Renal cortex interstitium (tissue), 15 donors: ENCODE measurements at places on chromosomes 5 and 9.

DNA sequence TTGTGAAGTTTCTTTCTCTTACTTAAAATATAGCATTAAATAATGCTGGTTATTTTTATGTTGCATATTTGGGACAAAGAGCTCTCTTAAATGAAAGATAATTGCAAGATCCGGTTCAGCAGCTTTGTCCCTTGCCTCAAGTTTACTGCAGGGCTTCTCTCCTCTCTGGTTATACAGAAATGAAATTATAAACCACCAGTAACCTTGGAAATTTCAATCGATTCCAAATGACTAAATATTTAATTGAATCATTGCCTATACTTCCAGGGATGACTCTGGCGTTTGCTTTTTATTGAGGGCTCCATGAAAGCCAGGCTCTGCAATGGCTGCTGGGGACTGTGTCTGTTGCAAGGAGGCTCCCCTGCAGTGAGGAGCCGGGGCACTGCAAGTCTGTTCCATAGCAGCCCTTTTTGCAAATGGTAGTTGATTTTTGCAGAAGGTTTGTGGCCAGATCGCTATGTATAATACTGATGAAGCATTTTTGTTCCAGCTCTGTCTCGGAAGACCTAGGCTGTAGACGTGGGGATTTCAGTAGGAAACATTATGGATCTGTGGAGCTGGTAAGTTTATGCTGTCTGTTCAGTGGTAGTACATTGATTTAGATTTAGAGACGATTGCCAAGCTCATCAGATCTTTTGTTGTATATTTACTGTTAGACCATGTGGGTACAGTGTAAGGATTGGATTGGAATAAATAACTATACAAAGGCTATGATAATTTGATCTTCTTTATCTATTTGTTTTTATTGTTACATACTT is at the start of gene GARNL3:
TSS of gene GARNL3 (plus strand) at position 313 of the 758 bp plus-strand sequence. CDS start at position 417, 104 bp downstream.
- no peak for DNase-seq

DNA sequence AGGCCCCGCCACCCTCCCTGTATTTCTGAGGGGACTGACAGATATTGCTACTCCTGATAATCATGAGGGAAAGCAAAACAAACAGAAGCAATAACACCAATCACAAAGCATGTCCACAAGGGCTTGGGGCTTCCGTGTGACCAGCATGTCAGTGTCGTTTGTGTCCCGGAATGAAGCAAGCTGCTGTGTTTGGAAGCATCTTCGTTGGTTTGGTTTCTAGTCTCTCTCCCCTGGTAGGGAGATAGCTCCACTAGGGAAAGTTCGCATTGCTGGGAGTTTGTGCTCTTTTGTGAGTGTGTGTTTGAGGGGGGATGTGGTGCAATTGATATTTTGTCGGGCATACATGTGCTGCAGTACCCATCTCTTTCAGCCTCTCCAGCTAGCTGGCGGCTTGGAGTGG is 1.4 kb downstream of the GRIA1 start:
- DNase-seq = no peak

DNA sequence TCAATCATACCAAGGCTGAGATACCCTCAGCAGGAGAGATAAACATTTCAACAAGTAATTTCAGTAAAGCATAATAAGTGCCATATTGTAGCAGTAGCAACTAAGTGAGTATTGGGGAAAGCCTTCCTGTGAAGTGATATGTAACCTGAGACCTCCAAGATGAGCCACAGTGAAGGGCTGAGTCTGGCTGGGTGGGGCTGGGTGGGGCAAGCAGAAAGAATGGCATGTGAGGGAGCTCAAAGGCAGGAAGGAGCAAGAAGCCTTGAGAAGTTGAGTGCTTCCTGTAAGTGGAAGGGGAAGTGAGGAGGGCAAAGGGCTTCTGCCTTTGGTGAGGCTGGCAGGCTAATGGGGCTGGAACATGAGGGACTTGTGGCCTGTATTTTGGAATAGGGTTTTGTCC is 19.7 kb upstream of the ASTN2 start:
- DNase-seq = no peak

DNA sequence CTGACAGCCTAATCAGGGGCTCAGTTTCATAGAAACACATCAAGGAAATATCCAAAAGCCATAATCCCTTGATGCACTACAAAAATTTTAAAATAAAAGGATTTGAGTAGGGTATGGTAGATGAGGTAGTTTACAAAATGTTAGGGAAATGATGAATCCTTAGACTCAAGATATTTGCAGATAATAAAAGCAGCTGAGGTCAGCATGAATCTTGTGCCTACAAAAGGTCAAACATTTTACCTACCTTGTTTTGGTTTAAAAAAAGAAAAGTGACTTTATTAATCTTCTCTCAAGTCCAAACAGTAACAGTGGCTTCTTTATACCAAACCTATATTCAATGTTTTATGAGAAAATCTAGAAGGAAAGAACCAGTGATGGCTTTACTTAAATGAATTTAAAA is 135.5 kb downstream of the BNC2 start:
- no peak for DNase-seq

GRCh38 chr5:50823568-50823967 is 157.1 kb downstream of the PARP8 start:
- DNase-seq = no peak

DNA sequence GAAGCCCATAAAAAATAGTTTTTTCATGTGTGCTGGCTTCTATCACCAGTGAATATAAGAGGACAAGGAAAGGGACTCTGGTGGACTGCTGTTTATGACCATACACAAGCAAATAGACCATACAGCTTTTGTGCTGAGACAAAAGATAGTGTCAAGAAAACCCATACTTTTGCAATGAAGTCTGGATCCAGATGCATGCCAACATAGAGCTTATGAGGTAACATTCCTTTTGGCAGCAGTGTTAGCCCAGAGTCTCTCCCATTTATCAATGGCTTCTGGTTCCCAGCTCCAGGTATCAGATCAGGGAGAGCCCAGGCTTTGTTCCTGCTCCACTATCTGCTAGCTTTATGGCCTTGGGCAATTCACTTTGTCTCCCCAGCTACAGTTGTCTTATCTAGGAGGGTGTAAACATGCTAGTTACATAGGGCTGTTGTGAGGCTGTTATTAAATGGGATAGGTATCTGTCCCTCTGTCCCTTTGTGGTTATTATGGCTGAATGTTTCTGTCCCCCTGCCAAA is 55.6 kb downstream of the CCDC192 start:
- DNase-seq = no peak

DNA sequence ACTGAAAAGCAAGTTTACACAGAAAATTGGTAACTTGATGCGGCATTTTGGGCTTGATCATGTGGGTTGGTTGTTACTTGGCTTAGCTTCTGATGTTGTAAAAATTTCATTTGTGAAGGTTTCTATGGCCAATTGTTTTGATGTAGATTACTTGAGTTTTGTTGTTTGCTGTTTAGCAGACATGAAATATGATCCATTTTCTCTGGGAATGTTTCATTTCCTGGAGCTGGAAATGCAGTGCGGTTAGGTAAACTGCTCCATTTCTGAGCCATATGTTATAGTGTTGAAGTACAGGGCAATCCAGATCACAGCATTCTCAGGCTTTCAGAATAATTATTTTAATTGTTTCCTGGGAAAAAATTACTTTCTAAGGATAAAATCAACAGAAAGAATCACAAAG is 396.9 kb downstream of the ENC1 start:
- no peak for DNase-seq

- DNase-seq = no peak
These were observed 1812.0 kb upstream of the CDH9 start for GRCh38 chr5:28850320-28850921.

DNA sequence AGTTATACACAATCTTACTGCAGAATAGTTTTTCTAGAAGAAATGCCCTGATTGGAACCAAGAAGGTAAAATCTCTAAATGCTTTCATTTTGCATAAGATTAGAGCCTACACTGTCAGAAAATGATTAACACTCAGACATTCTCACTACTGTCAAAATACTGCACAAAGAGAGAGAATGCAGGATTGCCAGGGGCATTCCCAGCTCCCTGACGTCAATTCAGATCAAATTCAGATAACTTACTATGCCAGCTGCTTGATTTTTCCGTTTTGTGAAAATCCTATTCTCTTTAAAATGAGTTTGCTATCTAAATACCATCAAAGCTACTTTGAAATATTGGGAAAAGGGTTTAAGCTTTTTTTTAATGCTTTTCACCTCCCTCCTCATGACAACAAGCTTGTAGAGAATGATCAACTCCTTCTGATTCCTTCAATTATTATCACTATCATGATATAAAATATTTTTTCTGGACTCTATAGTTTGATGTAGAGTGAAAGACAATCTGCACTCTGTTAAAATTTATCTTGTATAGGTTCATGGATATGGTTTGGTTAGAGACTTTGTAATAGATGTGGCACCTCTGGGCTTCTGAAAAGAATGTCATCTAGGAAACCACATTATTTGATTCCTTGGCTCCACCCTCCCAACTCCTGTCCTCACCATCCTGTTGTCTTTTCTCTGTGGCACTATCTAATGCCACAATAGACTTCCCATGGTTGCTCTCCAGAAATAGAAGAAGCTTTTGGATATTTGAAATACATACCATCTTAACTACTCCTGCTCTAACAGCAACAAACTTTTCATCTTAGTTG is 407.7 kb downstream of the PDE4D start:
- no peak for DNase-seq

GRCh38 chr5:5573798-5574380 is 151.4 kb downstream of the ICE1 start:
- DNase-seq = no peak

GRCh38 chr5:74143721-74144330 is 496.7 kb downstream of the ENC1 start:
- DNase-seq = no peak

DNA sequence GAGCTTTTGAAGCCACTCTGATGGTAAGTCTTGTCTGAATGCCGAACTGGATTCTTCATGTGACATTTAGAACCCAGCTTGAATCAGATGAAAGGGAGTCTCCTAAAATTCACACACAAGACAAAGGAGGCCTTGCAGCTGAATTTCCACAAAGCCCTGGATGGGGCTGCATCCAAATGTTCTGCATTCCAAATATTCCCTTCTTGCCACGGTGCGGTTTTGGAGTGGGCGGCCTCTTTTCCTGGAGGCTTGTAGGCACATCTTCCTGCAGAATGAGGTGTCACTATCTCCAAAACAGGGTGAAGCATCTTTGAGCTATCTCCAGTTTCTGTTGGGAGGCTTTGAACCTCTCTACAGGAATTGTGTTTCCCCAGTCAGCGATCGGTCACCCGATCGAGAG is 342.7 kb downstream of the ARHGEF28 start:
- no peak for DNase-seq

GRCh38 chr5:32283061-32283460 is 29.7 kb downstream of the MTMR12 start:
- DNase-seq = no peak

- DNase-seq = no peak
These were observed 193.6 kb downstream of the GLIS3 start for GRCh38 chr9:4106081-4106759.

DNA sequence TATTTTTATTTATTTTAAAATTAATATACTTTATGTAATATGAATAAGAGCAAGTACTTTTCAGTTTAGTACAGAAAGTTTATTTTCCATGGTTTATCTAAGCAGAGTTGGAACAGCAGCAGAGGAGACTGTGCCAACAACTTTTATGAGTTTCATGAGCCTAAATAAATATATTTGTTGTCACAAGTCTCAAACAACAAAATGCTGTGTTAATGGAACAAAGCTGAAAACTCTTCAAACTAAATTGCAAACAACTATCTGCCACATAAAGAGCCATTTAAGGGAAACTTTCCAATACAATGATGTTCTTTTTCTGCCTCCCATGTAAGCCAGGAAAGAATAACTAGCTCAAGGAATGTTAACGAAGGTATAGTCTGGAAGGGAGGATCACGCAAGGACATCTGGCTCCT is 96.1 kb downstream of the FBN2 start:
- peak; percentile 54 for DNase-seq

GRCh38 chr9:7234144-7234543 is 476.4 kb downstream of the KDM4C start:
- no peak for DNase-seq

DNA sequence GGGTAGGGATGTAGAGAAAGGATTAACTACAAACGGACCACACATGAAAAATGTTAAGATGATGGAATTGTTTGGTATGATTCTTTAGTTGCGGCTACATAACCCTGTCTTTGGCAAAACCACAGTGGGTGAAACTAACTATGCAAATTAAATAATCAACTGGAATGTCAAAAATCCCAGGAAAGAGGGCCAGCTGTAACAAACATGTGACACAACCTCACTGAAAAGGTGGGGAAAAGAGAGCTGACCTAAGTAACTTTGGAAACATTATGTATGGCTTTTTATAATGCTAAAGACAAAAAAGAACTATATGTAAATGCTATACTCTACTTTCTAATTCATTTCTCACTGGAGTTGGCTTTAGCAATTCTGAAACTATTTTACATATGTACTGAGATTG is 252.0 kb downstream of the MRPS30 start:
- no peak for DNase-seq

DNA sequence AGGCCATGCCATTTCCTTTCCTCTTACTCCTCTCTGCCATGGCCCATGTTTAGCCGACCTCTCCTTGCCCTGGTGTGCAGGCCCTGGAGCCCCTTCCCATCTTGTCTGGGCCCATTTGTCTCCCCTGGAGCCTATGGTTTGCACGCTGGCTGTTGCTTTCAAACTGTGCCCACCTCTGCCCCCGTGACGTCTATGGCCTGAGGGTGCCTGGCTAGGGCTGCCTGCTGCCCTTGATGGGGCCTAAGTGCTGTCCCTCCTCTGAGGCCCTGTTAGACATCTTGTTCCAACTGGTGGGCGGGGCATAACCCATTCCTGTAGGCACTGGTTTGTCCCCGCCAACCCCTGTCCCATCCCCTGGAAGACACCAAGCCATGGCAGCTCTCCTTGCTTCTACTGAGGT is 22.7 kb upstream of the ENHO start:
- no peak for DNase-seq

GRCh38 chr9:3664044-3664443 is 138.2 kb upstream of the RFX3 start:
- no peak for DNase-seq

GRCh38 chr9:109168170-109168569 is 1.1 kb upstream of the FRRS1L start:
- no peak for DNase-seq

GRCh38 chr5:57887851-57888621 is 405.4 kb upstream of the ACTBL2 start:
- peak; percentile 24 for DNase-seq

DNA sequence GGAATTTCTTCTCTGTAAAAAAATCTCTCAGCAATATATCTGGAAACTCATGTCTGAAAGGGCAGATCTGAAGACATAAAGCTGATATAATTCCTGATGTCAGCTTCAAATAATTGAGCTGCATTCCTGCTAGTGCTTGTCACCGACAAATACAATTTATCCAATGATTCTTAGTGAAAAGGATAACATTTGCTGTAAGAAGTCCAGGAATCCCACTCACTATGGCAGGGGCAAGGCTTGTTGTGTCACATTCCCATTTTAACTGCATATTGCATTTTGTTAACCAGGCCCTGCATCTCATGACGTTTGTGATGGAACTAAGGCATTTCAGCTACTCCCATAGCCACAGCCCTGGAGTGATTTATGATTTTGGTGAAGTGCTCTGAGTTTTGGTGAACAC is 160.1 kb upstream of the DAB2 start:
- DNase-seq = no peak

GRCh38 chr5:79829260-79829659 is 139.6 kb downstream of the CMYA5 start:
- DNase-seq = no peak
